Activated naive CD8-positive, alpha-beta T cell treated with anti-CD3 and anti-CD28 coated beads, Interleukin-2, amount 10 ng/mL, durations not matched to agents 7 days and 5 days (primary cell): ENCODE measurements at places on chromosomes 13 and 19.

DNA sequence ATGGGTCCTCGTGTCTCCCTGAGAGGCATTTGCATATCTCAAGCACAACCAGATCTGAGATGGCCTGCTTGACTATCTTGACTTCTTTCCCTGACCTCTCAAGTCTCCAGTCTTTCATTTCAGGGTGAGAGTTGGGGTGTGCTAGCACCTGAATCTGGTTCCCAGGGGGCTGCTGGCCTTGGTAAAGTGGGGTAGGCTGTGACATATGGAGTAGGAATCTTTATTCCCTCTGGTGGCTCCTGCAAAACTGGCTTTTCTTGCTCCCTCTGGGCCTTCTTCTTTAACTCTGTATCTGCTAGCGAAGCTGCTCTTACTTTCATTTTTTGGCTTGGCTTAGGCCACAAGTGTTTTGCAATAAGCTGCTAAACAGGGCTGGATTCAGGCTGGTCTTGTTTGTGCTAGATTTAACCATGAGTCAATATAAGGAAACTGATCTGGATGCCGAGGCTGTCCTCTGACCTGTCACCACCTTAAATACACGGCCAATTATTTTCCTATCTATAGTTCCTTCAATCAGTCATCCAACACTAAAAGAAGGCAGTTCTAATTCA lies 42.3 kb downstream of the ZNF493 start:
- H3K4me3 ChIP-seq: no peak overlapping the region
- no peak overlapping the region for H3K27ac ChIP-seq
- no peak for DNase-seq
- H3K27me3 ChIP-seq: no peaks in the 10 kb centered on the region
- H3K36me3 ChIP-seq: peaks cover 2% of the 10 kb centered on the region

DNA sequence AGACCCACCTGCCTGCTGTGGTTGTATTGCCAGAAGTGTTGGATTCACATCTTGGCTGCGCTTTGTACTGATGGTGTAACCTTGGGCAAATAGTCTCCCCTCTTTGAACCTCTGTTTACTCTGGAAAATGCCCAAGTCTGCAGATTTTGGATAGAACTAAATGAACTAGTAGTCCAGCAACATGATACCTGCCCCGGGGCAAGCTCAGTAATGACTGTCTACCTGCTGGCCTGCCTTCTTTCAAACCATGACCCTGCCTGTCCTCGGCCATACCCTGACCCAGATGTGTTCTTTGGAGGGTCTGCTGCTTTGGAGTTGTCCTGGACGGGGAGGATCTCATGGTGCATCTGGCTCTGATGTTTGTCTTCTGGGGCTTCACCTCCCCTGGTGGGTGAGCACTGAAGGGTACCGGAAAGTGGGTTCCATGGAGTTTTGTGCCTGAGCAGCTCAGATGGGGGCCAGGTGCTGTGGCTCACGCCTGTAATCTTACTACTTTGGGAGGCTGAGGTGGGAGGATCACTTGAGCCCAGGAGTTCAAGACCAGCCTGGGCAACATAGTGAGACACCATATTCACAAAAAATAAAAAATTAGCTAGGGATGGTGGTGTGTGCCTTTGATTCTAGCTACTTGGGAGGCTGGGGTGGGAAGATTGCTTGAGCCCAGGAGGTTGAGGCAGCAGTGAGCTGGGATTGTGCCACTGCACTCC lies 59.5 kb downstream of the TNFRSF19 start:
- H3K36me3 ChIP-seq: no peaks in the 10 kb centered on the region
- DNase-seq: no peak
- no peaks in the 10 kb centered on the region for H3K4me1 ChIP-seq
- H3K4me3 ChIP-seq: no peak overlapping the region
- H3K27ac ChIP-seq: no peak overlapping the region
- H3K27me3 ChIP-seq: peaks cover 4% of the 10 kb centered on the region

DNA sequence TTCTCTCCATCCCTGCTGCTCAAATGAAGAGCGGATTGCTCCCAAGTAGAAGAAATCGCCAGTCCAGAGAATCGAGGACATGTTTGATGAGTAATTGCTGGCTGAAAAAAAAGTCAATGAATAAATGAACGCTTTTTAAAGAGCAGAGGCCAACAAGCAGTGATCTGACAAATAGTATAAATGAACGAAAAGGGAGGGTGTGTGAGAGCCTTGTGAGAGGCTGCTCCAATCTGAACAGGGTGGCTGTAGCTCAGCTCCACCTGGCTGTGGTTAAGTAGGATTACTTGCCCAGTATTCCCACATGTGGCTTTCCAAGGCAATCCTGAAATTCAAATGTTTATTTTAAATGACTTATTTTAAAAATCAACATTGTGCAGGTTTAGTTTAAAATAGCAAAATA lies 117.1 kb downstream of the TSHZ3 start:
- no peaks in the 10 kb centered on the region for H3K4me1 ChIP-seq
- no peak for DNase-seq
- H3K27ac ChIP-seq: no peak overlapping the region
- H3K36me3 ChIP-seq: no peaks in the 10 kb centered on the region
- no peak overlapping the region for H3K4me3 ChIP-seq
- H3K27me3 ChIP-seq: peaks cover 33% of the 10 kb centered on the region

DNA sequence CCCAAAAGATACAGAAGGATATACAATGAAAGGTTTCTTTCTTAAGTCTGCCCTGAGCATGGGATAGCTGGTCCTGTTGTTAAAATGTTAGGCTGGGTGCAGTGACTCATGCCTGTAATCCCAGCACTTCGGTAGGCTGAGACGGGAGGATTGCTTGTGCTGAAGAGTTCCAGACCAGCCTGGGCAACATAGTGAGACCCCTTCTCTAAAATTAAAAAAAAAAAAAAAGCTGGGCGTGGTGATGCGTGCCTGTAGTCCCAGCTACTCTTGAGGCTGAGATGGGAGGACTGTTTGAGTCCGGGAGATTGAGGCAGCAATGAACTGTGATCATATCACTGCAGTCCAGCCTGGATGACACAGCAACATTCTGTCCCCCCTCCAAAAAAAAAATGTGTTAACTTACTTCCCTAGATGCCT lies 52.5 kb upstream of the SHKBP1 start:
- peaks cover 21% of the 10 kb centered on the region for H3K27me3 ChIP-seq
- peaks cover 2% of the 10 kb centered on the region for H3K4me1 ChIP-seq
- no peak overlapping the region for H3K27ac ChIP-seq
- H3K4me3 ChIP-seq: no peak overlapping the region
- no peaks in the 10 kb centered on the region for H3K36me3 ChIP-seq
- DNase-seq: no peak

GRCh38 chr13:104404325-104404724 lies 1338.1 kb upstream of the SLC10A2 start:
- H3K4me3 ChIP-seq: no peak overlapping the region
- H3K27ac ChIP-seq: no peak overlapping the region
- DNase-seq: no peak
- no peaks in the 10 kb centered on the region for H3K27me3 ChIP-seq

- H3K4me3 ChIP-seq: no peak overlapping the region
- no peak for DNase-seq
- no peaks in the 10 kb centered on the region for H3K27me3 ChIP-seq
- H3K36me3 ChIP-seq: peaks cover 28% of the 10 kb centered on the region
- no peak overlapping the region for H3K27ac ChIP-seq
Measured at GRCh38 chr19:40262422-40262821, 22.7 kb downstream of the AKT2 start.

DNA sequence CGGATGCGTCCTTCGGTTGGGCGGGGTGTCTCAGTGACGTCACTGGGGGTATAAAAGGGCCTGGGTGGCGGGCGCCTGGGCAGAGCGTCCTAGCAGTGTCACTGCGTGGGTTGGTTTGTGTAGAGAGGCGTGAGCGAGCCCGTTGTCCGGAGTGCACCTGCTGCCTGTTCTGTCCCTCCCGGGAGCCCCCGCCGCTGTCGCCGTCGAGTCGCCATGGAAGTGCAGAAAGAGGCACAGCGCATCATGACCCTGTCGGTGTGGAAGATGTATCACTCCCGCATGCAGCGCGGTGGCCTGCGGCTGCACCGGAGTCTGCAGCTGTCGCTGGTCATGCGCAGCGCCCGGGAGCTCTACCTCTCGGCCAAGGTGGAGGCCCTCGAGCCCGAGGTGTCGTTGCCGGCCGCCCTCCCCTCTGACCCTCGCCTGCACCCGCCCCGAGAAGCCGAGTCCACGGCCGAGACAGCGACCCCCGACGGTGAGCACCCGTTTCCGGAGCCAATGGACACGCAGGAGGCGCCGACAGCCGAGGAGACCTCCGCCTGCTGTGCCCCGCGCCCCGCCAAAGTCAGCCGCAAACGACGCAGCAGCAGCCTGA lies 2.9 kb downstream of the IER2 start:
- peaks cover 30% of the 10 kb centered on the region for H3K4me1 ChIP-seq
- peaks cover 24% of the 10 kb centered on the region for H3K36me3 ChIP-seq
- peak overlapping the region; percentile 100 for H3K27ac ChIP-seq
- H3K4me3 ChIP-seq: peak overlapping the region; percentile 98
- DNase-seq: peak; percentile 97
- H3K27me3 ChIP-seq: no peaks in the 10 kb centered on the region
